ENCODE measurements at places on chromosomes 2 and 18.

DNA sequence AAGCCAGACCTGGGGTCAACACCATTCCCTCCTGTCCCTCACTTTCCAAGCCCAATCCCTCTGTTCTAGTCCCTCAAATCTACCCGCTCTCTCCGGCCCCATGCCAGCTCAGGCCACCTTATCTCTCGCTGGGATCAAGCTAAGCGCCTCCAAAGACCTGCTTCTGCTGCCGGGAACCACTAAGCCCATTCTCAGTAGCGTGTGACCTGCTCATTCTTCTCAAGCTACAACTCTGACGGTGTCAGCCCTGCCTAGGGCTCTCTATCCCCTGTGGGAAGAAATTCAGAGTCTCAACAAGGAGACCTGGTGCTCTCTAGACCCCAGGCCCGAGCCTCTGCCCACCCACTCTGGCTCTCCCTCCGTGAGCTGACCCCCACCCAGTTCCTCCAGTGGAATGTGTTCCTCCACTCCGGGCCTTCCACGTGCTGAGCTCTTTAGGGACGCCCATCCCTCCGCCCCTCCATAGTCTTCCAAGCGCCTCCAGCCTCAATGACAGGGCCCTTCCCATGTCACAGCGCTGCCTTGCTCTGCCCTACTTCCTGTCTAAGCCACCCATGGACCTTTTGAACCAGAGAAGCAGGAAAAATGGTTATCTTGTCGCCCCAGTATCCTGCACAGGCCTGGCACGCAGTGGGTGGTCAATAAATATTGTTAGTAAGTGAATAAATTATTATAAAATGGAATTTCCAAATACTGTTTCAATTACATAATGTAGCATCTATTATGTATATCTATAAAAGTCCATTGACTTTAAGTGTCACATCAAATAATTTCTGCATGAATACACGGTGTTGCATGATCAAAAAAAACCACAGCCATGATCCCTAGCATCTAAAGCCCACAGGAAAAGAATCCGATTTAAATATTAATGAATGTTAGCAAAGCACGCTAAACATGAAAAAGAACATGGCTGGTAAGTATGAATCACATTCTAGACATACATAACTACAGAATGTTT, 127.6 kb downstream of the ZNF516 start:
- no peak for DNase-seq

- DNase-seq, result no peak
Observed at GRCh38 chr2:205535001-205535400, 147.3 kb upstream of the NRP2 start.

DNA sequence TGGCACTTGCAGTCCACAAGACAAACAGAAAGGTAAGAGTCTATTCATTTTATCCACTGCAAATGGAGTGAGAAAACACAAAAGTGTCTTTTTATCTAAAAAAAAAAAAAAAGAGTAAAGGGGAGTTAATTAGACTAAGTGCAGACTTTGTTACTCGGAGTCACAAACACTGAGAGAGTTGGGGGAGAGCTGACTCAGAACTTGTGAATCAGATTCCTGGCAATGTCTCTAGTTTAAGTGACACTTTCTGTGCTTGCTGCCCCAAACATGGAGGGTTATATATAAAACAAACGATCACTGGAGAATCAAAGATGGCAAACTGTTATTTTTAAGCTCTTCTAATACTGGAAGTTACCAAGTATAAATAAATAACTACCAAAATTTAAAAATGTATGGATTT, 505.8 kb upstream of the NRP2 start:
- no peak for DNase-seq

GRCh38 chr2:60294901-60295635, 258.4 kb downstream of the BCL11A start:
- DNase-seq, result no peak

Measured in stimulated activated CD8-positive, alpha-beta memory T cell treated with anti-CD3 and anti-CD28 coated beads, Interleukin-2, amount 100 ng/mL, for 48 hours (primary cell).